ENCODE measurements at places on chromosomes 2 and 18.

DNA sequence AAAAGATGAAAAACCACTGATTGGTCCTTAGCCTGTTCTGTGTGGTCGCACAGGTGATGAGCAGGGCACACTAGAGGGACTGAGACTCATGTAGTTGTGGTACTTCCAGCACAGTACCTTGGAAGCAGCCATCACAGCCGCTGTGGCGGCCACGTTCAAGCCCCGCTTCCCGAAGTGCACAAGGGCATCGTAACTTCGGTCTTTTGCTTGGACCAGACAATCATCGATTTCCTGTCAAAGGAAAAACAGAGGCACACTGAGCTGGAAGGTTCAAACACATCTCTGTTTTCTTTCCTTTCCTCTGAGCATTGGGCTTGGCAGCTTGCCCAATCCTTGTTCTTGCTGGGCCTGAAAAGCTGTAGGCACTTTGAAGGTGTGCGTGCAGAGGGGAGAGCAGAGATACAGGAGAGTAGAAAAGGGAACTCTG lies 52.6 kb downstream of the MRPL35 start:
- no peak for DNase-seq
- peaks cover 4% of the 10 kb centered on the region for H3K4me1 ChIP-seq
- no peaks in the 10 kb centered on the region for H3K36me3 ChIP-seq
- no peak overlapping the region for H3K4me3 ChIP-seq
- H3K27me3 ChIP-seq = no peaks in the 10 kb centered on the region

GRCh38 chr2:74384051-74384450 lies 3.9 kb upstream of the DCTN1 start:
- H3K4me1 ChIP-seq = peaks cover 19% of the 10 kb centered on the region
- H3K36me3 ChIP-seq = no peaks in the 10 kb centered on the region
- H3K27ac ChIP-seq = no peak overlapping the region
- H3K27me3 ChIP-seq = no peaks in the 10 kb centered on the region
- H3K4me3 ChIP-seq = no peak overlapping the region

- peaks cover 7% of the 10 kb centered on the region for H3K4me1 ChIP-seq
- no peak overlapping the region for H3K27ac ChIP-seq
- peaks cover 21% of the 10 kb centered on the region for H3K27me3 ChIP-seq
Observed at GRCh38 chr18:58766164-58766563, 94.9 kb downstream of the MALT1 start.

DNA sequence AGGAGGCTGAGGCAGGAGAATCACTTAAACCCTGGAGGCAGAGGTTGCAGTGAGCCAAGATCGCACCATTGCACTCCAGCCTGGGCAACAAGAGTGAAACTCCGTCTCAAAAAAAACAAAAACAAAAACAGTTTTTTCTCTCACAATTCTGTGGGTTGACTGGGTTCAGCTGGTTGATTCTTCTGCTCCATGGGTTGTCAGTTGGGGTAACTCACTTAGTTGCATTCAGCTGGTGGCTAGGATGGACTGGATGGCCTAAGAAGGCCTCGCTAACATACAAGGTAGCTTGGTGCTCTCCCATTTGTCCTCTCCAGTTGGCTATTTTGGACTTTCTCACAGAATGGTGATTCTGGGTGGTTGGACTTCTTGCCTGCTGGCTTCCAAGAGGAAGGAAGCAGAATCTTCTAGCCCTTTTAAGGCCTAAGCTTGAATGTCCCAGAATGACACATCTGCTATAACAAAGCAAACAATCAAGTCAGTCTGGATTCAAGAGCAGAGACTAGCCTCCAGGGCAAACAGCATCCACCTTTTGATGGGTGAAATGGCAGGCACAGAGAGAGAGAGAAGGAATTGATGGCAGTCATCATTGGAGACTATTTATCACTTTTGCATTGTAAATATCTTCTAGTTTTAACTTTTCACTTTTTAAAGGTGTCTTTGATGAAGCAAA lies 17.9 kb downstream of the LAMA3 start:
- DNase-seq = no peak
- no peaks in the 10 kb centered on the region for H3K27me3 ChIP-seq
- H3K4me3 ChIP-seq = no peak overlapping the region
- H3K27ac ChIP-seq = no peak overlapping the region

GRCh38 chr2:46836295-46837111 lies 79.1 kb downstream of the MCFD2 start:
- H3K4me1 ChIP-seq = no peaks in the 10 kb centered on the region
- H3K27ac ChIP-seq = no peak overlapping the region
- H3K36me3 ChIP-seq = no peaks in the 10 kb centered on the region
- no peak for DNase-seq
